ENCODE measurements at places on chromosomes 7 and 10.

- no peak for DNase-seq
Measured at GRCh38 chr10:69738071-69738470, 63.6 kb upstream of the COL13A1 start.

DNA sequence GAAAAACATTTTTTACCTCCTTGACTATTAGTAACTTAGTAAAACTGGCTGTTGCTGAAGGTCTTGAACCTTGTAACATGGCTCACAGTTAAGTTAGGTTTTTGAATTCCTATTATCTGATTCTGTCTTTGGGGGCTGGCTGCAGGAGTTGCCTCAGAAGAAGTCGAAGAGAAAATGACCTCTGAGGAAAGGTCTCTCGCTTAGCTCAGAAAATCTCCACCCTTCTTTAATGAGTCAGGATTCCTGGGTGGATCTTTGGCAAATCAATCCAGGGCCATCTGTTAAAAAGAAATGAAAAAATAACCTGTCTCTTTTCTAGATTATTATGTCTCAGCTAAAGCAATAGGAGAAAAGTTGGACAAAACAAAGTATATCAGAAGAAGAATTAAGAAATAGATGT is 267.8 kb upstream of the SEMA3C start:
- DNase-seq, result no peak

DNA sequence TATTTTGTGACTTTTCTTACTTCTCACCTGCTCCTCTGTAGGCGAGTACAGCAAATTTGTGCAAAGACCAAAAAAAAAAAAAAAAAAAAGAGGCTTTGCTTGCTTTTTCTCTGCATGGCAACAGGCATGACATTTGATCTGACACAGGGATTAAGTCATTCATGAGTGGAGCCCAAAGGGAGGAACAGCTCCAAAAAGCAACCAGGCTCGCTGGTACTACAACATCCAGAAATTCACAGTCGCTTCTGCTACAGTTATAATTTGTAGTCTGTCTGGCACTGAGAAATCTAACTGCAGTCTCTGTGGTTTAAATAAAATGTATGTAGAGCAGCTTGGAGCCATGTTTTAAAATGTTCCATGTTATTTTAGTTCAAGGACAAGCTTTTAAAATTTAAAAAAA is 31.7 kb downstream of the MKX start:
- no peak for DNase-seq

- no peak for DNase-seq
Measured at GRCh38 chr10:13877154-13877909, 290.6 kb downstream of the PRPF18 start.

DNA sequence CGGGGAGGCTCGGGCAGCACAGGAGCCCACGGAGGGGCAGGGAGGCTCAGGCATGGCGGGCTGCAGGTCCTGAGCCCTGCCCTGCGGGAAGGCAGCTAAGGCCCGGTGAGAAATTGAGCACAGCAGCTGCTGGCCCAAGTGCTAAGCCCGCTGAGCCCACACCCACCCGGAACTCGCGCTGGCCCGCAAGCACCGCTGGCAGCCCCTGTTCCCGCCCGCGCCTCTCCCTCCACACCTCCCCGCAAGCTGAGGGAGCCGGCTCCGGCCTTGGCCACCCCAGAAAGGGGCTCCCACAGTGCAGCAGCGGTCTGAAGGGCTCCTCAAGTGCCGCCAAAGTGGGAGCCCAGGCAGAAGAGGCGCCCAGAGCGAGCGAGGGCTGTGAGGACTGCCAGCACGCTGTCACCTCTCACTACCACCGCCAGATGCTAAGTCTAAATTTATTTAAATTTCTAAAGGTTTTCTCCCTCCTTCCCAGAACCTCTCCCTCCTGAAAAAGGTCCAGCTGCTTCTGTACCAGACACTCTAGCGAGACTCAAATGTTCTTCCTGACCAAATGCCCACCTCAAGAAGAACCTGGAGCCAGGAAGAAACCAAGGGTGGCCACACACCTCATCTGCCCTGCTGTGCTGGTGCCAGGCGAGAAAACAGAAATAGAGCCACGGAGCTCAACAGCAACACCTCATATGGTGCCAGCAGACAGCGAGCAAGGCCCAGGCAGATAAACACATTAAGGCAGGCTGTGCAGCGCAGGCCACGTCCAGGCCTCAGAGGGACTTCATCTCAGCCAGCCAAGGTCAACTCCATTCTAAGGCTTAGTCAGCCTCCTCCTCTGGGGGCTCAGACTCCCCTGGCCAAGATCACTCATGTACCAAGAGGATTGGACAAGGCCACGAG is 47.0 kb downstream of the KCNMA1 start:
- DNase-seq, result no peak

- DNase-seq, result no peak
Measured at GRCh38 chr10:80201608-80202141, 3.7 kb downstream of the ANXA11 start.

- DNase-seq, result no peak
Measured at GRCh38 chr7:10662982-10663884, 310.4 kb upstream of the PHF14 start.

GRCh38 chr7:20510573-20510900 is 104.9 kb upstream of the ABCB5 start:
- DNase-seq, result no peak

DNA sequence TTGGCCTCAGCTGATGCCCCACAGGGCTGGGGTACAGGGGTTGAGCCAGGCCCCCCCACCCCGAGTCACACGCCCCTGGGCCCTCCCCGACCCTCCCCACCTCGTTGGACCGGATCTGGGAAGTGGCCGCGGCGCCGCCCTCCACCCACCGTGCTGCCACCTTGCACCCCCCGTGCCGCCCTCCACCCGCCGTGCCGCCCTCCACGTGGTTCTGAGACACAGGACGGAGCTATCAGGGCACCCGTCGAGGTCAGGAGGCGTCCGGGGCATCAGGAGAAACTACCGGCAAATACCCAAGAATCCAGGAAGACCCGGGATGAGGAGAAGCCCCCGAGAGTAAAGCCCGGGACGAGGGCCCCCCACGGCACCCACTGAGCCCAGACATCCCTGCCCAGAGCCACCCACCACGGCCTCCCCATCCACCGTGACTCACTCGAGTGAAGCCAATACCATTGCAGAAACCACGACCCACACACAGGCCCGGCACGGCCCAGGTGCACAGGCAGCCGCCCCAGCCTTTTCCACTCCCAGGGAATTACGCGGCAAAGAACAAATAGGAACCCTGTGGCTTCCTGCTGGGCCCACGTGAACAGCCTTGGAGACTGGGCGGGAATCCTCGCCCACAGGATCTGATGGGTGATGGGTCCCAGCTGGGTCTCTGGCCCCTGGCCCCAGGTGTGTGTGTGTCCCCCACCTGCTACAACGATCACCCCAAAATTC is 34.0 kb downstream of the ADAP1 start:
- no peak for DNase-seq

DNA sequence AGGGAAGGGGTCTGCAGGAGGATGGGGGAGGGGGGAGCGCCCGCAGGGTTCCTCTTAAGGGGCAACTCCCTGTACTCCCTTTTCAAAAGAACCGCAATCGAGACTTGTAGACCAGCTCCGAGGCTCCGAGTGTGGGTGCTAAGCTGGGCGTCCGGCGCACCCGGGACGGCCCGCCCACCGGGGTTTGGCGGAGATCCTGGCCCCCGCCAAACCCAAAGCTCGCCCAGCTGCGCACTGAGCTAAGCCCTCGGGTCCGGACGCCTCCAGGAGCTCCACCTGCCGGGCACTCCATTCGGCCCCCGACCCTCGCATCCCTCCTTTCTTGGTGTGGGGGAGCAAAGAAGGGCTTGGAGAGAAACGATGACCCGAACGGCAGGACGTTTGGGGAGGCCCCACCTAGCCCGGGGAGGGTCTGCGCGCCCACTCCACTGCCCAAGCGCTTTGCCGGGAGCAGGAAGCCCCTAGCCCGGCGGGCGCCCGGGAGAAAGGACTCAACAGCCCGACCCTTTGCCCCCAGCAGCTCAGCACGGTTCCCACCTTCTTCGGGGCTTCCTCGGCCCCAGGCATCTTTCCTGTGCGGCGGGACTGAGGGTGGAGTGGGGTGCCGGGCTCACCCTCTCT is 651 bp downstream of the AFAP1L2 start:
- DNase-seq, result no peak

- DNase-seq, result no peak
Measured at GRCh38 chr10:129058664-129059155, 408.3 kb upstream of the MGMT start.

DNA sequence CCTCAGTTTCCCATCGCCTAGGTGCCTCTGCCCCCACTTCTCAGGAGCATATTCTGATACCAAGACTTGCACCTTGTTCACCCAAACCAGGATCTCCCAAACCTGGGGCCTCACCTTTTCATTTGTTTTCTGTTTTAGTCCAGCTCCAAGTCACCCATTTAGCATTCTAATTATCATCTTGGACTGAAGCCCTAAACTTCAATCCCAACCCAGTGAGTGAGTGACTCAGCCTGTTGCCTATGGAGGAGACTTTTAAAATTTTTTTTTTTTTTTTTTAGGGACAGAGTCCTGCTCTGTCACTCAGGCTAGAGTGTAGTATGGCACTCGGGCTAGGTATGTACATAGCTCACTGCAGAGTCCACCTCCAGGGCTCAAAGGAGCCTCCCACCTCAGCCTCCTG is 378.9 kb upstream of the AUTS2 start:
- no peak for DNase-seq

- DNase-seq, result no peak
Measured at GRCh38 chr10:78348411-78349164, 314.9 kb downstream of the RPS24 start.

GRCh38 chr7:42709284-42709683 is 202.6 kb downstream of the C7orf25 start:
- no peak for DNase-seq

DNA sequence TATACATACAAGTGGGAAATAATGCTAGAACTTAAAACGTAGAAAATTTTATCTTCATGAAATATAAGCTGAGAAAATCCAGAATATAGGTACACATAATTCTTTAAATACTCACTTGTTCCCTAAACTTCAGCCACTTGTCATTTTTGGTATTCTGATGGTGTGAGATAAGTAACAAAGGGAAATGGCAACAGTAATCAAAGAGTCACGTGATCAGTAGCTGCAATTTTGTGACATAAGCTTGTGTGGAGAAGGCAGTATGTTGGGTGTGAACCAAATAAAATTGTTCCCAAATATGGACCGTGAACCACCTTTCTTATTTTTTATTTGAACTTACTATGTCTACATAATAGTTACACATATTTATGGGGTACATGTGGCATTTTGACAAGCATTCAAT is 650.3 kb upstream of the ADARB2 start:
- DNase-seq, result no peak

- no peak for DNase-seq
Measured at GRCh38 chr7:139332697-139333359, 8.3 kb upstream of the FMC1 start.

DNA sequence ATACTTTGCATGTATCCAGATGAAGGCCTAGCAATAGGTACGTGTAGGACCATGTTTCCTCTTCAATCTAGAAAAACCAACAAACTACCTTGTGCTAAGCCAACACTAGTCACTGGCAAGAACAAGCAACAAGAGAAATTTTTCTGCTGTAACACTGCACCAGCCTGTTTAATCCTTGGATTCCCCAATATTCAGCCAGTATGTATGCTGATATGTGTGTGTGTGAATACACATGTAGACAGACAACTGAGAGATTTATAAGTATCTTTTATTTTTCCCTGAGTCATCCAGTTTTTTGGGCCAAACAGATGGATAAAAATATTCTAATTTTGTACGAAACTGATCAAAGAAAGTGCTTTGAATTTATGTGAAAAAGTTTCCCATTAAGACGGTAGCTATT is 26.2 kb downstream of the GLI3 start:
- DNase-seq, result no peak

DNA sequence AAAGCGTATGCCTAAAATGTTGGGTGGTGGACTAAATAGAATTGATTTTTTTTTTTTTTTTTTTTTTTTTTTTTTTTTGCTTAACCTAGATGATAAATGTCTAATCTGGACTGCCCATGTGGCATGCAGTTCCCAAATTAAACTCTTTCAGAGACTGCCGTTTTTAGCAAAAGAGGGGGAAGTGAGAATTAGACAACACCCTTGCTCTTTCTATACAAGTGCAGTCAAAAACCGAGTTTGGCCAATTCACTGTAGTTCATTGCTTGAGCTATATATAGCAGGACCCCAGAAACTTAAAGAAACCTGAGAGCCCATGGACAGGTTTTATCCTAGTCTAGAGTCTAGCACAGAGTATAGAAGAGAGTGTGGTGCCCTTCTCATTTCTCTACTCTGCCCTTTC is 141.9 kb downstream of the GRM3 start:
- DNase-seq, result no peak

- DNase-seq, result no peak
Measured at GRCh38 chr7:96486681-96487080, 164.8 kb upstream of the SLC25A13 start.

GRCh38 chr10:79063661-79064492 is 4.9 kb upstream of the ZMIZ1 start:
- DNase-seq, result no peak

DNA sequence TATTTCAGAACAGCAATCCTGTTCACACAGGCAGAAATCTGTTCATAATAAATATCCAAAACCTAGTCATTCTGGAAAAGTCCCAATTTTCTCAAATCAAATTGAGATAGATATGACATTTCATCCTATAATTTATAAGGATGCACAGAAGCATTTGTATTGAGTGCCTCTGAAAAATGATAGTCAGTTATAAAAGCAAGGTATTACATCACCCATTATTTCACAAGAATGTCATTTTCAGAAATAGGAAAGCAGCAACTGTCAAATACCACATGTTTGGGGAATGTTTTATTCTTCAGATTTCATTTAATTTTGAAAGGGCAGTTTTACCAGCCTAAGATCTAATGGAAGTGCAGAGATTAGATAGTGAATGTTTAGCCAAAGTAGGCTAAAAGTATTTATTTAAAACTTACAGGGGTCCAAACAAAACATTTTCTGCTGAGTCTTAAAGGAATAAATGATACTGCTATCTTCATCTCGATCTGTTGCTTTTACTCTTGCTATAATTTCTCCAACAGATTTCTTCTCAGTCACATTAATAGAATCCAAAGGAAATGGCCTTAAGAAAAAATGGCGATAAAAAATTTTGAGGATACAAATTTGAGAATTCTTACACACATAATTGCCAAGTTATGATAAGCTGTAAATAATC is 185.8 kb downstream of the HGF start:
- no peak for DNase-seq

DNA sequence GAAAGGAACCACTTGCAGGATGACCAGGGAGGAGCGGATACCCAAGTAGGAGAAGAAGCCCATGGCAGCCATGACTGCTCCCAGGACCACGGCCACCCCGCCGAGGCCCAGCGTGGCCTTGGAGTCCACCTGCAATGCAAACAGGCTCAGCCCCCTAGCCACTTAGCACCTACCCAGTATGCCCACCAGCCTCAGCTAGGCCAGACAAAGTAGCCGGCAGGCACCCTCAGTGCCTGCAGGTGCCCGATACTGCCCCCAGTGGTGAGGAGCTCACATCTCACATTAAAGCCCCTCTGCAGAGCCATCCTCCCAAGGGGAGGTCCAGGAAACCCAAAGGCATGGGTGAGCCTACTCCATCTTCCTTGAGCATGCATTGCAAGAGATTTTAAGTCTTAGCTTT is 6.6 kb downstream of the NPC1L1 start:
- no peak for DNase-seq

DNA sequence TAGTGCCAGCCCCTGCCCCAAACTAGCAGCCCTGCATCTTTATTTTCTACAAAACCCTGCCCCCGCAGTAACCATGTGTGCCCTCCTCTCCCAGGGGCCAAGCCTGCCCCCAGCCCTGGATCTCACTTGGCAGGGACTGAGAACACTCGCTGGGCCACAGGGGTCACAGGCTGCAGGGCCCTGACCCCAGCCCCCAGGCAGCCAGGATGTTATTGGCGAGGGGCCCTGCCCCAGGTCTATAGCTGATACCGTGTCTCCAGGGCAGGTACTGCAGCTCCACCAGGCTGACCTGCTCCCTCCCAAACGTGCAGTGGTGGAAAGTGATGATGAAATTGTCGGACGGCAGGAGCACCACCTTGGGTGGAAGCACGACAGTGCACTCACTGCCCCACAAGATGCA is 35.9 kb upstream of the TUBB8 start:
- no peak for DNase-seq
